ENCODE measurements at places on chromosomes 12 and 14.
A peak's percentile ranks its signal among the peaks of the same experiment; 100 is the strongest.

DNA sequence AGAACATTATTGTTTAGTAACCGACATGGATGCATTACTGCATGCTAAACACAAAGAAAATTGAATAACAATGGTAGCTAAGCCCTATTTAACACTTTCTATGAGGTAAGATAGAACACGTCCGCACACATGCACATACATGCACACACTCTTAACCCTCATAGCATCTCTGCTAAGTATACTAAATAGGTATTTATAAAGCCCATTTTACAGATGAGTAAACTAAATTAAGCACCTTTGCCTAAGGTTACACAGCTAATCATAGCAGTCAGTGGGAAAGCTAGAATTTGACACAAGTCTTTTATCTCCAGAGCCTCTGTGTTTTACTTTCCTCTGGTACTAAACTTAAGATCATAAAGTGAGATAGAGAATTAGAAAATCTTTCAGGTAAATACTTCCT, 435.0 kb downstream of the EGLN3 start:
- no peak for DNase-seq

GRCh38 chr12:20453756-20454310, 85.5 kb downstream of the PDE3A start:
- no peak for DNase-seq

DNA sequence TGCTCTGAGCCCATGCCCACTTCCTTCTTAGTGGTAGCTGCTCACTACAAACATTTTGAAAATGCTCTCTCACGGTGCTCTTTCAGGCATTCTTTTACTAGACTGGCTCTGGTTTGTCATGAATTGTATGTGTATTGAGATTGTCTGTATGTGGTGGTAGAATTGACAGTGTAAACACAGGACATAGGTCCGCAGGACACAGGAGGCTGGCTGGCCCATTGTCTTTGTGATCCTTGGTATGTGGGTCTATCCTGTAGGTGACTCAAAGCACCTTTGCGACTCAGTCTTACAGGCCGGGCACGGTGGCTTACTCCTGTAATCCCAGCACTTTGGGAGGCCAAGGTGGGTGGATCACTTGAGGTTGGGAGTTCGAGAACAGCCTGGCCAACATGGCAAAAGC, 250.9 kb downstream of the C12orf75 start:
- no peak for DNase-seq

DNA sequence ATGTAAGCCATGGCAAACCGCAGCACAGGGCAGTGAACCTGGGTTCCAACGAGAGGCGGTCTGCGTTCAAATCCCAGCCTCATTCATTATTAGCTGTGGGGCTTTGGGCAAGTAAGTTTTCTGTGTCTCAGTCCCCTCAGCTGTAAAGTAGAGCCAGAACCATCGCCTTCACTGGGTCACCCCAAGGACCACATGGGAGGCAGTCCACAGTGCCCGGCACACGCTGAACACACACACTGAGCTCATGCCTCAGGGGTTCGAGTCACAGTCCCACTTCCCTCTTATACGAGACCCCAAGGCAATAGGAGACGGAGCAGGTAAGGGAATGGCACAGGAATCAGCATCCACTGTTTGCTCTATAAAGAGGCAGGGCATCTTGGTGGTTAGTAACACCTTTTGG, 19.1 kb downstream of the LRTM2 start:
- no peak for DNase-seq

- no peak for DNase-seq
Observed at GRCh38 chr12:42510823-42511222, 78.7 kb downstream of the PRICKLE1 start.

DNA sequence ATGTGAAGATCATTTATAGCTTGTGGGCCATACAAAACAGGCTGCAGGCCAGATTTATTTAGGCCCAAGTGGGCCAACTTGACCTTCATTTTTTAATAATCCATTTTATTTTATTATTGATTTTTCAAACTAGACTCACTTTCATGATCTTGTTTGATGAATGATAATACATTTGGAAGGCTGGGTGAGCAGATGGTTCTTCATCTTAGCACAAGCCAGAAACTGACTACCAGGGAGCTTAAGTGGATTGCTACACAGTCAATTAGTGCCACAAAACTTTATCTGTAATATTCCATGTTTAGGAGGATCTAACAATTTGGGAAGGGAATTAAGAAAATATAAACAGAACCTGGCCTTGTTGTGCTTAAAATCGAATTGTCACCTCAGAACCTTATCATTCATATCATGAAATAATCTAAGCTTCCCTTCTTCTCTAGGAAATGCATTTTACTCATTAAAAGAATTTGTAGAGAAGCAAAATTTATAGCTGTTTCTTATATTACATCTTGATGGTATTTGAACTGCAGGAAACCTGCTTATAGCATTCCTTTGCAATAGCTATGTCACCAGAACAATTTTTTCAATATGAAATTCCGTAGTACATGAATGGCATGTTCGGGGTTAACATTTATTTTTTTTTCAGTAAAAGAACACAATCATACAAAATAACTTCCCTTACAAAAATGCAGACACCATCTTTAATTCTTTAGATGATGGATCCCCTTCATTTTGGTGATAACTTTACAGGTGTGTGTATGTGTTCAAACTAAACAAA, 62.0 kb upstream of the CSRP2 start:
- no peak for DNase-seq

DNA sequence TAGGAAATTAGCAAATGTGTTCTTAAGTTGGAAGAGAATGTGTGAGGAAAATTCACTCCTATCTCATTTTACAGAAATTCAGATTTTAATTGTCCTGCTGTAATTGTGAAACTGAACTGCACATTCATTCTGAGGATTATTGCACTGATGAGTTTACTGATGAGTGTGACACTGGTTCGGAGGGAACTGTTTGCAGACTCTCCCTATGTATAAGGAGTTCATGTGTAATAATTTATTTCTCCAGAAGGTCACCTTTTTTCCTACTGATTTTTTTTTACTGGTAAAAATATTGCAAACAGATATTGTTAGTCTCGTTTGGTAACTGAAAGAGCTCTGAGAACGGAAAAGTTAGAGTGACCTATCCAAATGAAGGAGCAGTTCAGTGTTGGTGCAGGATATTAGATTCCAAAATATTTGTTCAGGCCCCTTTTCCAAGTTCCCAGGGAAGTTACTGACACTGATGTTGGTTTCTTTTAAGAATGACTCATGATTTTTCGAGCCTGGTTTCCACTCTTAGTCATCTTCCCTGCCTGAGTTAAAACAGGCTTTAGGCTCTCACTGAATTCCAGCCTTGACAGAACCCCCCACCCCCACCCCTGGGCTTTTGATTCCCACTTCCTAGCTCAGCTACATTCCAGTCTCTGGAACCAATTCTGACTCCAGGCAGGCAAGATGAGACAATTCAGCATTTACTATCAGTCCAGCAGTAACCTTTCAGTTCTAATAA, 18.4 kb downstream of the ANO6 start:
- DNase-seq = peak; percentile 90

GRCh38 chr14:78992867-78993266, 822.7 kb downstream of the NRXN3 start:
- DNase-seq = no peak

DNA sequence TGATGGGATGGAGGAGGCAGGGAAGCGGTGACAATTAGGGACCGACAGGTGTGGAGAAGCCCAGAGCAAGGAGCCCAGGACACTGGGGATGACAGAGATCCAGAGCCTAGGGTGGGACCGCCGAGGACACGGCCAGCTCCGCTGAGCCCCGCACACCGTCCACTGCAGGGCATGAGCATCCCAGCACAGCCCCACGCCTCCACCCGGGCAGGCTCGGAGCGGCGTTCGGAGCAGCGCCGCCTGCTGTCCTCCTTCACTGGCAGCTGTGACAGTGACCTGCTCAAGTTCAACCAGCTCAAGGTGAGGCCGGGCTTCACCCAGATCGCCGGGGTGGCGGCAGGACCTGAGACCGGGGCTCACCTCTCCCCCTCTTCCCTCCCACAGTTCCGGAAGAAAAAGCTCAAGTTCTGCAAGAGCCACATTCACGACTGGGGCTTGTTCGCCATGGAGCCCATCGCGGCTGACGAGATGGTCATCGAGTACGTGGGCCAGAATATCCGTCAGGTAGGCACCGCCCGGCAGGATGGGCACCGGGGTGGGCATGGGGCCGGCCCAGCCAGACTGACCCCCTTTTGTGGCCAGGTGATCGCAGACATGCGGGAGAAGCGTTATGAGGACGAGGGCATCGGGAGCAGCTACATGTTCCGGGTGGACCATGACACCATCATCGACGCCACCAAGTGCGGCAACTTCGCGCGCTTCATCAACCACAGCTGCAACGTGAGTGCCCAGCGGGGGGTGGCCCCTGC, 23.7 kb downstream of the SETD1B start:
- no peak for DNase-seq

DNA sequence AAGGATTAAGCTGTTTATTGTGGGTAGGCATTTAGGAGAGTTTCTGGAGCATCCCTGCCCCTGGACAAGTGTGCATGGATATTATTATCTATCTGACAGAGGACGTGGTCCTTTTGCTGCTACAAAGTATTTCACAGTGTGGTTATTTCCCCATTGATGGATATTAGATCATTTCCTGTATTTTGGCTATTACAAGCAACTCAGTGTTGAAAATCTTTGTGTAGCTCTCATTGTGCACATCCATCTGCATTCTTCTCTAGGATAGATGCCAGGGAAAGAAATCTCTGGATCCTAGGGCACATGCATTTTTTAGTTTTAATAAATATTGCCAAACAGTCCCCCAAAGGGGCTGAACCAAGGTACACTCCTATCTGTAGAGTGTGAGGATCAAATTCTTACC, 154.3 kb upstream of the SRRM4 start:
- DNase-seq = no peak

Measured in AG20443 (cell line).